ENCODE measurements at places on chromosomes 12 and 14.
A peak's percentile ranks its signal among the peaks of the same experiment; 100 is the strongest.

- no peak for DNase-seq
These were observed 415.4 kb downstream of the RAD51B start for GRCh38 chr14:68235011-68235410.

GRCh38 chr14:76767681-76768656 lies 6.7 kb downstream of the VASH1 start:
- peak; percentile 66 for DNase-seq

DNA sequence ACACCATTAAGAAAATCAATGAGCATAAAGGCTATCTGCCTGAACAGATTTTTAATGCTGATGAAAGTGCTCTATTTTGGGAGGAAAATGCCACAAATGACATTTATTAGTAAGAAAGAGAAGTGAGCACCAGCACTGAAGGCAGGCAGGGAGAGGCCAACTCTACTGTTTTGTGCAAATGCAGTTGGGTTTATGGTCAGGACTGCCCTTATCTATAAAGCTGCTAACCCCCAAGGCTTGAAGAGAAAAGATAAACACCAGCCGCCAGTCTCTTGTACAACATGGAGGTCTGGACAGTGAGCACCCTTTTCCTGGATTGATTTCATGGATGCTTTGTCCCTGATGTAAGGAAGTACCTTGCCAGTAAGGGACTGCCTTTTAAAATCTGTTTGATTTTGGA lies 246.8 kb upstream of the SFSWAP start:
- no peak for DNase-seq

DNA sequence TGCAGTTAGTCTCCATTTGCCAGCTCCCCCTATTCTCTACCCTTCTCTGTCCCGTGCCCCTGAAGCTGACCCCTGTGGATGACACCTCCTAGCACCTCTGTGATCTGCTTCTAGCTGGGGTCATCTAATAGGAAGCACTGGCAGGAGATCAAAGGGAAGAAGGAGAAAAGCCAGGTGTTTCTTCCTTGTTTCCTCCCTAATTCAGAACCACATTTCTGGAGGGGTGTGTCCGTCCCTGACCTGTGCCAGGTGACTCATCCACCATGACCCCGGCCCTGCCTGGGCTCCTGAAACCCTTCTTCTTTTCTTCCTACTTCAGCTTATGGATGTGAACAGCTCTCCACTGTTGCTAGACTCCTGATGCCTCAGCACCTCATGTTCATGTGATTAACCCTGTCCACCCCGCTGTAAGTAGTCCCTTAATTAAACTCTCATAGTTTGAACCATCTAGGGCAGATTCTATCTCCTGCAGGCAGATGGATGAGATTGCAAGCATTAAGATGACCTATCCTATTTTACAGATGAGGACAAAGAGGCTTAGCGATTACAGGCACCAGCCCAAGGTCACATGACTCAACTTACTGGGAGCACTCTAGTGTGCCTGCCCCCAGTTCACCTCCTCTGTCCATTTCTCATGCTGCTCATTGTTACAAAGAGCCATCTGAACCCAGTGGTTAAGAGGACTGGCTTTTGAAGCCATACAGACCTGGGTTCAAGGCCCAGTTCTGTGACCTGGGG lies 770.5 kb downstream of the MED13L start:
- DNase-seq, result peak; percentile 10

DNA sequence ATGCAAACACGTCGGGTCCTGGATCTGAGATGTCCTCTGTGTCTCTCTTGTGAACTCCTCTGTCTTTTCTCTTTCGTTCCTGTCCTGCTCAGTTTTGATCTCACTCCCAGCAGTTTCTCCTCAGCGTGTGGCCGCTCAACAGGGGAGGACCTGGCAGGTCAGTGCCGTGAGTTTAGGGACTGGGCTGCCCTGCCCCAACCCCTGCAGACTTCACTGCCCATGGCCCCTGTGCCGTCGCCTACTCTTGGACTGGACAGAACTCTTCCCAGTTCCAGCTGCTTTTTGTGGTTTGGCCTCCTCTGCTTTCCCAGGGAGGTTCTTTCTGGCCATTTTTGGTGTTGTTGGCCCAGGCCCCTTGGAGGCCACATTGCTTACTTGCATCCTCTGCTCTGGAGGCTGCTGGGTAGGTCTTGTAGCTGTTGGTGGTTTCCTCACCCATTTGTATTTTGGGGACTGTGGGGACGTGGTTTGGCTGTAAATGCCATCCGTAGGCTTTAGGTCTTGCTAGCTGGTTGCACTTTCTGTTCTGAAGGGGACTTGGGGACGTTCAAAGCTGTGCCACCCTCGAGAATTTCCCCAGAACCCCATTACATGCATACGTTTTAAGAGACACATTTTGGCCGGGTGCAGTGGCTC lies 20.0 kb upstream of the DNAH10 start:
- DNase-seq, result no peak

GRCh38 chr12:85007836-85008235 lies 28.2 kb downstream of the TSPAN19 start:
- DNase-seq, result no peak

GRCh38 chr14:59398841-59399240 lies 66.3 kb downstream of the GPR135 start:
- no peak for DNase-seq

- DNase-seq, result peak; percentile 72
These were observed 60.6 kb downstream of the FBXL14 start for GRCh38 chr12:1533602-1534304.

- no peak for DNase-seq
These were observed 13.5 kb upstream of the ATF1 start for GRCh38 chr12:50750366-50750765.

DNA sequence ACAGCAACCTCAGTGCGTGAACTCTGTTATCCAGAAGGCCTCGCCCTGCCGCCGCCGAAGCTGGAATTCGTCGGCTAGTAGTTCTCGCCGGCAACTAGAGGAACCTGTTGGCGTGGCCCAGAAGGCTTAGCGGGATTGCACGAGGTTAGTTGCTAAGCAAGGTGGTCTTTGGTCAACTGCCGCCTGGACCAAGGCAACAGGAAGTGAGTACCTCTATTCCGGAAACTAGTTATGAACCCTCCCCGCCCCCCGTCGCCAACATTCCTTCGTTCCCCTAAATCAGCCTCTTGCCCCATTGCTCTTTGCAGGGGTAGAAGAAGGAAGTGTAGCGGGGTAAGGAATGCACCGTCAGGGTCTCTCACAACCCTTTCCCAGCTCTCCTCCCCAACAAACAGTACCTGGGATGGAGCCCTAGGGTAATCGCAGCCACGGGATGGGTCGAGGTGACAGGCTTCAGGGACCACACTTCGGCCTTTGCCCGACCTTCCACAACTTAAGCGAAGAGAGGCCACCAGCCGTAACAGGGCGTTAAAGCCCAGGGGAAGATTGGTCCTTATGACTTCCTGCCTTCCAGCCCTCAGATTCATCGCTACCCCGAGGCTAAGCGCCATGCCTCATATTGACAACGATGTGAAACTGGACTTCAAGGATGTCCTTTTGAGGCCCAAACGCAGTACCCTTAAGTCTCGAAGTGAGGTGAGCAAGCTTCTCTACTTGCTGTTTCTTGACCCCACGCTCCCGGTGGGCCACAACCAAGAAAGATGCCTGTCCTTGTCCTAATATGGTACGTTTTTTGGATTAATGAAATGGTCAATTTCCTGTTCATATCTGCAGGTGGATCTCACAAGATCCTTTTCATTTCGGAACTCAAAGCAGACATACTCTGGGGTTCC lies at the start of gene GMPR2:
Gene GMPR2, plus strand, starts transcription at position 285 of the 893 bp plus-strand sequence. Its CDS starts 325 bp downstream, at position 610.
- DNase-seq, result no peak

DNA sequence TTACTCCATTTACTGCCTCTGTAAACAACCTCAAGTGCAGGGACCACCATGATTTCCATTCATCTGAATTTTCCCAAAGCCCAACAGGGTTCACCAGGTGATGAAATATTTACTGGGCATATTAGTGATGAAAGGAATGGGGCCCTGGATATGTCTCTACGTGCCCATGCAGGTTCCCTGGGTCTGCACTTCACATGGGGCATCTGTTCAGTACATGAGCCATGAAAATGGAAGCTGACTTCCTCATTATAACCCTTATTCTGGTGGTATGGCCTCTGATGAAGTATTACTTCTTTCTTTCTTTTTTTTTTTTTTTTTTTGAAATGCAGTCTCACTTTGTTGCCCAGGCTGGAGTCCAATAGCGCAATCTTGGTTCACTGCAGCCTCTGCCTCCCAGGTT lies 26.5 kb upstream of the CORO1C start:
- DNase-seq, result no peak

- DNase-seq, result no peak
These were observed 88.6 kb upstream of the TMEM233 start for GRCh38 chr12:119505001-119505400.

DNA sequence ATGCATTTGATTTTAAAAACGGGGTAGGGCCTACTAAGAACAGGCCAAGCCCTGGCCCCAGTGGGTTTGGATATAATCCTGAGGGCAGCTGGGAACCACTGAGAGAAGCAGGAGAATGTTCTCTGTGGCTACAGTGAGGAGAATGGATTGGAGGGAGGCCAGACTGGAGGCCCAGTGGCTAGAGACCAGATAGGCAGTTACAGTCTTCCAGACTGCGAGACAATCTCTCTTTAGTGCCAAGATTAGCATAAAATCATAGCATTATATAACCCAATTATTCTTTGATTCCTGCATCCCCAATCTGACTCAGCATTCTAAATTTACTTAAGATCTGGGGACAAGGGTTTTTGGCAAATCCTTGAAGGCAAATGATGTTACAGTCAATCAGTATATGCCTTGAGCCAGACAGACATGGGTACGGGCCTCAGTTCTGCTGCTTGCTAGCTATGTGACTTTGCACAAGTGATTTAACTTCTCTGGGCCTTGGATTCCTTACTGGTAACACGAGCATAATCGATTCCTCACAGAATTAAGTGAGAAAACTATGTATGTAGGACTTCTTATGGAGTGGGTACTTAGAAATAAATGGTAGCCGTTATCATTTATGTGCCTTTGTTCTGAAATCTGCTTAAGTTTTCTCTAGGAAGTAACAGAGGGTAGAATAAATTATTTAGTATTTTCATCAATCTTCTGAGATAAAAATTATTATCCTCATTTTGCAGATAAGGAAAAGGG lies 18.3 kb downstream of the NINJ2 start:
- peak; percentile 27 for DNase-seq

GRCh38 chr14:71720978-71721624 lies 211.1 kb upstream of the RGS6 start:
- peak; percentile 44 for DNase-seq

GRCh38 chr12:7434670-7435069 lies 9.3 kb downstream of the CD163L1 start:
- no peak for DNase-seq

DNA sequence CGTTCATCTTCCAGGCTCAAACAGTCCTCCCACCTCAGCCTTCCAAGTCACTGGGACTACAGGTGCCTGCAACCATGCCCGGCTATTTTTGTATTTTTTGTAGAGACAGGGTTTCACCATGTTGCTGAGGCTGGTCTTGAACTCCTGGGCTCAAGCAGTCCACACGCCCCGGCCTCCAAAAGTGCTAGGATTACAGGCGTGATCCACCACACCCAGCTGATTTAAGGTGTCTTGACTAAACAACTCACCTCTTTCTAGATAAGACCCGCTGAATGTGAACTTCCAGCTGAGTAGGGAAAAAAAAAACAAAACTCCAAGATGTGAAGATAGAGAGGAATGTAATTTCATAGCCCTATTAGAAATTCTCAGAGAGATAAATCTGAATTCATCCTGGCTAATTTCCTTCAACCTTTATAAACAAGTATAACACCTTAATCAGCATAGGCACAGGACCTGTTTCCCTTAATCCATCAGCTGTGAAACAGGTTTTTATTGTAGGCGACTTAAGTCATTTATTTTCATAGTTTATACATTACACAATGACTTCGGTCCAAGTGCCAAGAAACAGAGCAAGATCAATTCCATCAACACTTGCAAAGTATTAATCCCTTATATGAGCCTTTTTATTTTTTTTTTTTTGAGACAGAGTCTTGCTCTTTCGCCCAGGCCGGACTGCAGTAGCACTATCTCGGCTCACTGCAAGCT lies 51.5 kb downstream of the HCAR2 start:
- no peak for DNase-seq

DNA sequence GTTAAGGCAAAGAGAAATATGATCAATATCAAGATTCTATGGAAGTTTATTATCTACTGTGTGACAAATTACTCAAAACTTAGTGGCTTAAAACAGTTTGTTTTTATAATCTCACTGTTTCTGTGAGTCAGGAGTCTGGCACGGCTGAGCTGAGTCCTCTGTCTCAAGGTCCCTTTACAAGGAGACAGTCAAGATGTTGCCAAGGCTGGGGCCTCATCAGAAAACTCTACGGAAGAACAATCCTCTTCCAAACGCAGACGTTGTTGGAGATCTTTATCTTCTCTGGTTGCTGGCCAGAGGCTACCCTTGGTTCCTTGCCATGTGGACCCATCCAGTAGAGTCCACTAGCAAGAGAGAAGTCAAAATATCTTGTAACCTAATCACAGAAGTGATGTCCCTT lies 100.6 kb upstream of the CCND2 start:
- no peak for DNase-seq

DNA sequence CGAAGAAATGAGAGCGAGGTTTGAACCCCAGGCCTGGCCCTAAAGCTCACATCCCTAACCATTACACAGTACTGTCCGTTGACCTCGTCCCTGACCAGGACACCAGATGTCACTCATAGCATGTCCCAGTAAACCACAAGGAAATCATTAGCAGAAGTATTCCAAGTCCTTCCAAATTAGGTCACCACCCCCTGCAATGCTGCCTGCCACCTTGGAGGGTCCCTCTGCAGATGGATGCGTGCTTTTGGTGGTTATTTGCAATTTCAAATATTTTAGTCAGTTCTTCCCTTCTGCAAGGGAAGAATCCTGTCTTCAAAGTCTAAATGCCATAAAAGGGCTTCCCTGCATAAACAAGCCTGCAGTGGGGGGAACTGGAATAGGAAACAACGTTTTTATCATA lies 71.3 kb downstream of the CLMN start:
- no peak for DNase-seq

DNA sequence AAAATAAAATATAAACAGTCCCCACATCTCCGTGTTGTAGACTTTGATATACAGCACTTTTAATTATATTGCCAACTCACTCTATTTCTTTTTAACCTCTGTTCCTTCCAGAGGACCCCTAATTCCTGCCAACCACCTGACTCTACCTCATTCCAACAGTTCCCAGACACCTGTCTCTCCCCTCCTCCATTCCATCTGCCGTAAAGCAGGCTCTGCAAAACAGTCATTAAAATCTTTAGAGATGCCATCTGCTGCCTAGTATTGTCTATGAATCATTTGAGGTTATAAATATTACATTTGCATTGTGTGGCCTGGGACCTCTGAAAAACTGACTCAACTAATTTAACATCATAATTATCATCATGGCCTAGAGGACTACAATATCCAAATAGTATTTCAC lies 148.8 kb upstream of the DCN start:
- no peak for DNase-seq

GRCh38 chr12:83622205-83622604 lies 935.5 kb downstream of the TMTC2 start:
- DNase-seq, result no peak

- no peak for DNase-seq
These were observed 22.4 kb downstream of the FAM222A start for GRCh38 chr12:109735825-109736551.

Data from eye (tissue), 1 donor.